Fibroblast of skin of right biceps (primary cell): ENCODE measurements at places on chromosomes 12 and 14.

DNA sequence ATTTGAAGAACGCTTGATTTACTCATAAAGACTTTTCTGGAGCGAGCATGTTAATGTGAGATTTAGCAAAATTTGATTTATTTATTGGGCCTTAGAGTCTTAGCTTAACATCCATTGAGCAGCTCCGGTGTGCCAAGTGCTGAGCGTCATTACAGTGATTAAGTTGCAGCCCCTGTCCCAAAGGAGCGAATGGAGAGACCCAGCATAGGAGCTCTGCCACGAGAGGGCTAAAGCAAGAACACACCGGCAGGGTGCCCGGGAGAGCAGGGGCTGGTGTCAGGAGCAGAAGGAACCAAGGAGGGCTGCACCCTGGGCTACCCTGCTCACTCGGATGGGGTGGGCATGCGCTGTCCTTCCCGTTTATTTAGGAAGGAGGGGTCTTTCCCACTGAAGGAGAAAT, 50.6 kb downstream of the PPP2R5C start:
- no peak for DNase-seq

DNA sequence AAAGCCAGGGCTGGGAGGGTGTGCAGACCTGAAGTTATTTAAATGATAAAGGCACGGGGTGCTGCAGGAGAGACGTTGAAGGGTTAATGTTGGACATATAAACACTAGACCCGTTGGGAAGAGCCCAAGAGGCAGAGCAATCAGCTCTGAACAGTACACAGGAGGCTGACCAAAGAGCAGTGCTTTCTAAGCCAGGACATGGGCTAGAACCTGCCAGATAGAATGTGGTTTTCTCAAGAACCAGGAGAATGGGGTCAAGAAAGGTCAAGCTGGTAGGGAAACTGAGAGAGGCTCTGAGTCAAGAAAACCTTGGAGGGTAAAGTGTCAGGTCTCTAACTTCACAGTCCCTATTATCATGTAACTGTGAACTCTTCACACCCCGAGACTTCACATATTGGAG, 143.2 kb upstream of the EEA1 start:
- DNase-seq = no peak

- no peak for DNase-seq
These were observed 34.2 kb upstream of the GCH1 start for GRCh38 chr14:54936816-54937215.

GRCh38 chr12:101945369-101946232, 68.2 kb downstream of the DRAM1 start:
- peak; percentile 65 for DNase-seq

DNA sequence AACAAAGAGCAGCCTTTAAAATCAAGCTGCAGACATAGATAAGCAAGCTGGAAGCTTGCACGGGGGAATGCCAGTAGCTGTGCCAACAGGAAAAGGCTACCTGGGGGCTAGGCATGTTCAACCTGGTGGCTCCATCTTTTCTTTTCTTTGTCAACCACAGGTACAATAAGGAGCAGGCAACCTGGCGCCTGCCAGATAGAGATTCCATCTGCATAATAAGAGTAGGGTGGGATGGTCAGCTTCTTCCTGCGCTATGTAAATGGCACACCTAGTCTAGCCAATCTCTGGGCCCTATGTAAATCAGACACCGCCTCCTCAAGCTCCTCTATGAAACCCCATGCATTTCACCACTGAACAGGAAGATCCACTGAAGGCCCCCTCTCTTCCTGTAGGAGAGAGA, 87.4 kb upstream of the PKP2 start:
- DNase-seq = no peak

- no peak for DNase-seq
These were observed 180.6 kb downstream of the LRRK2 start for GRCh38 chr12:40405419-40405818.
